ENCODE measurements at places on chromosomes 16 and 17. TPM values are rescaled to one million over a fixed set of nuclear protein-coding genes. Genes with fewer than 3 reads are reported as not detected.

GRCh38 chr16:66427036-66427860 is at the start of gene BEAN1:
Gene BEAN1 (plus strand): TSS chr16:66427295. CDS start chr16:66437677, 10,382 bp downstream.
- peak within 1 kb of the TSS; percentile 45 for H3K4me3 ChIP-seq
- no peak within 1 kb of the TSS for H3K27ac ChIP-seq
- peaks cover 4% of the 10 kb centered on the region for H3K4me1 ChIP-seq
- H3K27me3 ChIP-seq = peaks cover 64% of the 10 kb centered on the region

- H3K4me1 ChIP-seq = peaks cover 3% of the 10 kb centered on the region
- no peak overlapping the region for H3K4me3 ChIP-seq
- DNase-seq = no peak
- H3K27me3 ChIP-seq = no peaks in the 10 kb centered on the region
Measured at GRCh38 chr16:3553138-3553923, 23.9 kb downstream of the NLRC3 start.

DNA sequence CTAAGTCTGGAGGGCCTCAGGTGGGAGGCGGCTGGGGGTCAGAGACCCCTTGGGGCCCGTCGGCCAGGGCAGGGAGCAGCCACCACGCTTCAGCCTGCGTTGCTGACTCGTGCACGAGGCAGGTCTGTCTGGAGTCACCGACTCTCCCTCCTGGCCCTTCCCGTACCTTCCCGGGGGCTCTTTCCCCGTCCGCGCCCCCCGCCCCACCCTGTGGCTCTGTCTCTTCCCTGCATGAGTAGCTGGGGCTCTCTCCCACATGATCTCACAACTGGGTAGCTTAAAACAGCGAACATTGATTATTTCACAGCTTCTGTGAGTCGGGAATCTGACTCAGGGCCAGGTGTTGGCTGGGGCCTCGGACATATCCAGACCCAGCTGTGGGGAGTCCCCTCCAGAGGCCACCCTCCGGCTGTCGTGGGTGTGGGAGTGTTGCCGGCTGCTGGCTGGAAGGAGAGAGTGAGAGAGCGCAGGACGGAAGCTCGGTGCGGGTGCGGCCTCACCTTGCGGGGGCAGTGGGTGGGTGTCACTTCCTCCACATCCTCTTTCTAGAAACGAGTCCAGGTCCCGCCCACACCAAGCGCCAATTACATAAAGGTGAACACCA is 17.3 kb downstream of the BAHCC1 start:
- no peaks in the 10 kb centered on the region for H3K27me3 ChIP-seq
- DNase-seq = no peak
- no peaks in the 10 kb centered on the region for H3K36me3 ChIP-seq
- H3K27ac ChIP-seq = peak overlapping the region; percentile 76
- no peak overlapping the region for H3K4me3 ChIP-seq

Gene LHX1
- not detected for total RNA-seq

GRCh38 chr16:17379121-17379571 is 91.6 kb downstream of the XYLT1 start:
- H3K27ac ChIP-seq = peak overlapping the region; percentile 37
- no peak overlapping the region for H3K4me3 ChIP-seq
- no peak for DNase-seq
- H3K36me3 ChIP-seq = no peaks in the 10 kb centered on the region
- H3K27me3 ChIP-seq = no peaks in the 10 kb centered on the region
- peaks cover 7% of the 10 kb centered on the region for H3K4me1 ChIP-seq

- DNase-seq = no peak
- H3K27me3 ChIP-seq = no peaks in the 10 kb centered on the region
- H3K27ac ChIP-seq = peak overlapping the region; percentile 54
- peaks cover 6% of the 10 kb centered on the region for H3K36me3 ChIP-seq
- H3K4me3 ChIP-seq = no peak overlapping the region
Measured at GRCh38 chr16:87264634-87265033, 52.6 kb downstream of the C16orf95 start.

- no peak overlapping the region for H3K4me3 ChIP-seq
- H3K36me3 ChIP-seq = no peaks in the 10 kb centered on the region
- H3K4me1 ChIP-seq = peaks cover 1% of the 10 kb centered on the region
- no peak for DNase-seq
Measured at GRCh38 chr16:67977005-67977404, 3.3 kb downstream of the DPEP3 start.

Measured in osteocyte (in vitro differentiated cells).